ENCODE measurements at places on chromosomes 7 and 10. TPM values are rescaled to one million over a fixed set of nuclear protein-coding genes. Genes with fewer than 3 reads are reported as not detected.

DNA sequence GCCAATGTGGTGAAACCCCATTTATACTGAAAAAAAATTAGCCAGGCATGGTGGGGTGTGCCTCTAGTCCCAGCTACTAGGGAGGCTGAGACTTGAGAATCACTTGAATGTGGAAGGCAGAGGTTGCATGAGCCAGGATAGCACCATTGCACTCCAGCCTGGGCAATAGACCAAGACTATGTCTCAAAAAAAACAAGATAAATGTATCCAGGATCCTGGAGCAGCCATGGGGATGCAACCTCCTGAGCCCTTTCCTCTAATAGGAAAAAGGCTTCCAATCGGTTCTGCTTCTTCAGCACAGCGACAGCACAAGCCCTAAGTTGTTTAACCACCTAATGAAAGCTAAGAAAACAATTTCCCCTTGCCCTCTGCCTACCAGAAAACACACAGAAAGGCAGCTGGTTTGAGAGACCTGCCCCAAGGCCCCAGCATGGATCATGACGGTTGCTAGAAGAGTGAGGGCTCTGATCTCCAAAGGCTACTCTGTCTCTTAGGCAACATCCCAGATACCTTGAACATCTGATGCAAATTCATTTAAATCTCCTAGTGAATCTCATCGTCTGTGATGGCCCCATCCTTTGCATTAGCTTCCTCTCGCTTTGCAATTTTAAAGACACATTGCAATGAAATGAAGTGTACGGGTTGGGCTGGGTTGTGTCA, 220.8 kb downstream of the ARHGAP21 start:
- DNase-seq = no peak

GRCh38 chr7:27283558-27283957, 41.0 kb downstream of the EVX1 start:
- no peak for DNase-seq

Gene CYP26C1
- 0.04 TPM for polyA plus RNA-seq

Gene KEL
- 1.8 TPM for polyA plus RNA-seq

DNA sequence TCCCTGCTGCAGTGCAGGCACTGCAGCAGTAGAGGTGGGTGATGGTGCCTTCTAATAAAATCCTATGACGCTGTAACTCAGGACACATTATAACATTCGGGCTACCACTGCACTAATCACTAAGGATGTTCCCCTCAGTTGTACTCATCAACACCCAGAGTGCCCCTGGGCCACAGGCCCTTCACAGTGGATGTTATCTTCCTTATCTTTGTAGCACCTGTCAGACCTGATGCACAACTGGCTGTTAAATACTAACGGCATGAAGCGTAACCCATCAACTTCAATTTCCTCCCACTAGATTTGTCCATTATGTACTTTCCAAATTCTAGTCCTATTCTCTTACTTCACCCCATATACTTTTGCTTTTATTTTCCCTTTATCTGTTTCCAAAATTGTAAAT, 66.3 kb downstream of the PARD3 start:
- DNase-seq = no peak

Gene KLF14
- 0.65 TPM for polyA plus RNA-seq

Gene ANKRD7
- 4.8 TPM for polyA plus RNA-seq

GRCh38 chr10:77925410-77925794, 1.2 kb downstream of the DLG5 start:
- DNase-seq = no peak

GRCh38 chr10:43978091-43978490, 329.4 kb upstream of the ZNF32 start:
- no peak for DNase-seq

Gene DNA2
- 13.2 TPM for polyA plus RNA-seq

GRCh38 chr7:151172273-151173141, 5.0 kb upstream of the GBX1 start:
- DNase-seq = peak; percentile 39

GRCh38 chr7:73442903-73443500, 9.4 kb downstream of the FZD9 start:
- no peak for DNase-seq

Gene C10orf62
- 0.35 TPM for polyA plus RNA-seq

DNA sequence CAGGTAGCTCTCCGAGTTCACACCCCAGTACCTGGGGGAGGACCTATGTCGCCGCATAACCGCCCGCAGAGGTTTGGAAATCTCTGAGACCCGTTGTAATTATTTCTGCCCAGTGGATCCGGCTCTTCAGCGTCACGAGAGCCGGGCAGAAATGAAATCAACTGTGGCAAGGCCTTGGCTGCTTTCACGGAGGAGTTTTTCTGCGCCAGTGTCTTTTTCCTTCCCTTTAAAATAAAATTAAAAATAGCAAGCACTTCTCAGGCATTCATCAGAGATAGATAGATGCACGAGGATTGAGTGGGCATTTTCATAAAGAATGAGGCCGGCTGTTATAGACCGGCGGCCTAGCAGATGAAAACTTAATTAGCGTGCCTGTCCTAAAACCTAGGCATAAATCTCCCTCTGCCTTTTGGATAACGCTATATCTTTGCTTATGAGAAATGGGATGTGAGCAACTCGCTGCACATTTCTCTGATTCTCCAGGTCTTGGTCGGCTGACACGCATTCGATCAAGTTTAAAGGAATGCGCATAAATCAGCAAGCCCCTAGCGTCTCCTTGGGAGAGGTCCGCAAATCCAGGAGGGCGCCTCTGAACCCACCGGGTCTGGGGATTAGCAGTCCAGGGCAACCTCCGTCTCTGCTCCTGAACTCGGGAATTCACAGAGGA, 6.4 kb downstream of the HOXA13 start:
- no peak for DNase-seq

DNA sequence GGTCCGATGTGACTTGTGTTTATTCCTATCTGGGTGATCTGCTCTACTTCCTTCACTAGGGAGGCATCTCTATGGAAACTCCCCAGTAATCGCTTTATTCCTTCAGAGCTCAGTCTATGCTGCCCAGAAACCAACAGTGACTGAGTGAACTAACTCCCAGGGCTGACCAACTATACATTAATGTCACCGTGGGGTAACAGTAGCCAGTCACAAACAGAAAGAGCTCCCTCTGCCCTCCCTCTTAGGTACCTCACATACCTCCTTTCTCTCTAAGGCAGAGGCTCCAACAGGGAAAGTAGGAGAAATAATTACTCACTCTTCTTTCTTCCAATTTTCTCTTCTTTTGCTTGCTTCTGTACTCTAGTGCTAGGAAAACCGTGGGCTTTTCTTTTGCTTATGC, 855.0 kb downstream of the REEP3 start:
- DNase-seq = no peak

- DNase-seq = no peak
Measured at GRCh38 chr10:136465-136762, 1.2 kb downstream of the ZMYND11 start.

DNA sequence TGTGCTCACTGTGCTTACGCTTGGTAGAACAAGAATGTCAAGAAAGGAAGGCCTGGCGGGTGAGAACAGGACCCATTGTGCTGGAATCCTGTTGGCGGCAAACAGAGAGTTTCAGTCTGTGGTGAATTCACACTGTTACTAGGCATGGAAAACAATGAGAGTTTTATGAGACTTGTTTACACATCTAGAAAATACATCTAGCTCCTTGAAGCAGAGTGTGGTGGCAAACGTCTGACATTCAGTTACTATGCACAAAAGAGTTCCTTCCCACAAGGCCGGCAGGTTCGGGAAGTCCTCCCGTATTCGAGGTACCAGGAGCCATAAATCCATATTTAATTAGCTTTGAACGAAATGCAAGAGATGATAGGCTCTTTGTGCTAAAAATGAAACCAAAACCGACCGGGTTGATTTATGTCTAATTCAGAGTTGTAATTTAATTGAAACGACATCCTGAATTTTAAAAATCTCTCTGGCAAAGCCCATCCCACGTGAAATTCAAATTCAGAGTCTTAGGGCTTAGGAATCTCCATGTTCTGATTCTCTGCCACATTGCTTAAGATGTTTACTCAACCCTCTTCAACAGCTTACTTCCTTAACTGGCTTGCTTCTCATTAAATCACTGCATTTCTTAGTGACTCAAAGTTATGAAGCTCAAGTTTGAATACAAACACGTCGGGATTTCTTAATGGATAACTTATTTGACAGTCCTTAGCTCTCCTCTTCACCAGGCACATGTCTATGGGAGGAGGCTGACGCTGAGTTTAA, 299.9 kb upstream of the PITRM1 start:
- no peak for DNase-seq

GRCh38 chr10:51770709-51771108, 71.3 kb upstream of the CSTF2T start:
- DNase-seq = no peak

- no peak for DNase-seq
Measured at GRCh38 chr10:20303453-20304152, 487.4 kb downstream of the PLXDC2 start.

DNA sequence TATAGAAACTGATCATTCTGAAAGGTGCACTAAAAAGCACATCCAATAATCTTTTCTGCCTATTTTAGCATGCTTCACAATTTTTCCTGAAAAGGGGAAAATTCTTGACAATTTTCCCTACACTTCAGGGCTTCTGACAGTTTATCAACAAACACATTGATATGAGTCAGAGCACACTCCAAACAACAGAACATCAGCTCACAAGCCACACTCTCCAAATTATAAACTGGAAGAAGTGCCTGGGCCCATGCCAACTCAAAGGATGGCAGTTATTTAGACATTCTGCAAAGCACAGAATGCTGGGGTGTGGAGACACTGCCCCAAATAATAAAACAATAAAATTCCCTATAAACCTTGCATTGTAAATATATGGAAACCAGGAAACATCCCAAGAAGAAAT, 90.8 kb downstream of the ELAPOR2 start:
- no peak for DNase-seq

DNA sequence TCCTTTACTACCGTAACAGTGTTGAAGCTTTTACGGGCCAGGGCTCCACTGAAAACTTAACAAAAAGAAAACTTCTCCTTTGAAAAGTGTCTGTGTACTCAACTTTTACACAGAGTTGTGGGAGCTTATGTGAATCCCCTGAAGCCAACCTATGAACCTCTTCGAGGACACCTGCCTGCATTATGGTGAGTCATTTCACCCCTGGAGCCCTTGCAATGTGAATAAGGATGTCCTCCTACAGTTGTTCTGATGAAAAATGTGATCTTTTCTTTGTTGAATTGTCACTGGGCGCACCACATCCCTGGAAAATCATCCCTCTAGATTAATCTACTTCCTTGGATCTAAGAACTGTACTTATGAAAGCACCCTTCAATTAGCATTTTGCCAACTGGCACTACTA, 93.2 kb downstream of the SORCS1 start:
- DNase-seq = no peak

- DNase-seq = no peak
Measured at GRCh38 chr7:17928055-17928454, 12.2 kb downstream of the SNX13 start.

Gene C7orf25
- polyA plus RNA-seq = 5.1 TPM

GRCh38 chr10:96556003-96556402, 30.8 kb downstream of the TM9SF3 start:
- DNase-seq = no peak

Gene CYP3A7
- 0.46 TPM for polyA plus RNA-seq

Gene TBXAS1
- 25.6 TPM for polyA plus RNA-seq

DNA sequence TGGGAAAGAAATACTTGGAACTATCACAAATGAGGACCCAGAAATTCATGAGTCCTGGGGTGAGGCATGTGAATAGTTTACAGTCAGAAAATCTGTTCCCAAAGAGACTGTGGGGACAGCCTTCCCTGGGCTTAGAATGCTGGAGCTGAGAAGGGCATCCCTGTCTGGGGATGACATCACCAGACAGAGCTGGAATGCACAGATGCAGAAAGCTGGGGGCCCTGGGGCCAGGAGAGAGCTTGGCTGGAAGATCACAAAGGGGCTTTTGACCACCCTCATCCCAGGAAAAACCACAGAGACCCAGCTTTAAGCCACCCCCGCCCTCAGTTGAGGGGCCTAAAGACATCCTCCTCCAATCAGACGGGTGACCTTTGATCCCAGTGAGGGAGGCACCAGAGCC, 264.5 kb downstream of the PLXNA4 start:
- DNase-seq = no peak

- no peak for DNase-seq
Measured at GRCh38 chr7:130500463-130500862, 8.6 kb downstream of the MEST start.

GRCh38 chr10:67788028-67788886, 49.7 kb downstream of the DNAJC12 start:
- DNase-seq = no peak

- no peak for DNase-seq
Measured at GRCh38 chr7:25988640-25989039, 163.4 kb upstream of the NFE2L3 start.

DNA sequence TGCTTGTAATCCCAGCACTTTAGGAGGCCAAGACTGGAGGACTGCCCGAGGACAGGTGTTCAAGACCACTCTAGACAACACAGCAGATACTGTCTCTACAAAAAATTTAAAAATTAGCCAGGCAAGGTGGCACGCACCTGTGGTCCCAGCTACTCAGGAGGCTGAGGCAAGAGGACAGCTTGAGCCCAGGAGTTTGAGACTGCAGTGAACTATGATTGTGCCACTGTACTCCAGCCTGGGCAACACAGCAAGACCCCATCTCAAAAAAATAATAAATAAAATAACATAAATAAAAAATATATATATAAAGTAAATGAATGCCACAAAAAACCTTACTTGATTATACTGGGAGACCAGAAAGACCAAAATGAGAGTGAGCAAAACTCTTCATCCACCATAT, 20.8 kb upstream of the PBLD start:
- DNase-seq = no peak

DNA sequence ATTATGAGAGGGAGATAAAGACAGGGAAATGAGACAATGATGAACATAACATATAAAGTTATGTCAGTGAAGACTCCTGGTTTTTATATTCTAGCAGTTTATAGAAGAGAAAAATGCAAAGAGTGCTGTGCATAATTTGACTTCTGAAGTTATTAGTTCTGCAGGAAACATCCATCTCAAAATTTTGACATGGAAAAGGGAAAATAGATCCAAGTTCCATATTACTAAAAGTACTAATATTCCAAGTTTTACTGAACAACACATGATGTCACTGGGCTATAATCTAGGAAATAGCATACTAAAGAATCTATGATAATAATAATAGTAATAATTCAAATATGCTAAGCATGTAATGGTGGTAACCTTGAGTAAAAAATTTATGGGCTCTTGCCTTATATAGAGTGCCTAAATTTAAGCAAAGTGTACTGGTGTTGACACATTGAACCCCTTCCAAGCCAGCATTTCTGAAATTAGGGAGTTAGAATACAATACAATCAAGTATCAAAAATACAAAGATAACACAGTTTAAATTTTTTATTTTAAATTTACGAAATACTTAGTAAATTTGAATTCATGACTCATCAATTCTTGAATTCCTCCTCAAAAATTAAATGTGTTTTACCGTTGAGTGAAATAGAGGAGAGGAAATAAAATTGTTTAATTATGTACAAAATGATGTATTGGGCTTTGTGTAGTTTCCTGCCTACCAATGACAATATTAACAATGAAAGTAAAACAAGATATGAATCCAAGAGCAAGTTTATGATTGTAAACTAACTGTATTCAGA, 102.8 kb upstream of the KCND2 start:
- DNase-seq = no peak

- no peak for DNase-seq
Measured at GRCh38 chr10:77328272-77328816, 309.3 kb downstream of the KCNMA1 start.

Gene TCAF1
- polyA plus RNA-seq = 85.5 TPM

- no peak for DNase-seq
Measured at GRCh38 chr10:88879534-88880281, at the start of gene STAMBPL1. STAMBPL1 (plus strand) TSS chr10:88880245; CDS start chr10:88901709, 21,464 bp downstream.

- no peak for DNase-seq
Measured at GRCh38 chr7:51220226-51220625, 96.4 kb downstream of the COBL start.
